ENCODE measurements at places on chromosomes 13 and 19. TPM values are rescaled to one million over a fixed set of nuclear protein-coding genes. Genes with fewer than 3 reads are reported as not detected.

DNA sequence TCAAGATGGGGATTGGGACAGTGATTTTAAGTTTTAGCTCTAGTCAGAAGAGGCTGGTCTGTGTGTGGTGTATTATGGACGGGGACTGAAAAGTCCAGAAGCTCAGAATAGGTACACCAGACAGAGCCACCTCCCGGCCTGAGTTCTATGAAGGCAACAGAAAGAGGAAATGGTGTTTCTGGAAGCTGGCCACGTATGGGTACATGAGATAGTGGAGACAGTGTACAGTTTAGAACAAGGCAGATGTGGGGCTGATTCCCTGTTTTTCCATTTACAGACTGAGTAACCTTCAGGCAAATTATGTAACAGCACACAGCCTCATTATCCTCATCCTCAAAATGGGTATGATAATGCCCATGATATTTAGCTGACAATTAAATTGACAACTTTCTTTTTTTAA, 1.3 kb downstream of the ZNF175 start:
- DNase-seq = no peak

- no peak for DNase-seq
Observed at GRCh38 chr19:18863843-18864362, 32.1 kb downstream of the CERS1 start.

DNA sequence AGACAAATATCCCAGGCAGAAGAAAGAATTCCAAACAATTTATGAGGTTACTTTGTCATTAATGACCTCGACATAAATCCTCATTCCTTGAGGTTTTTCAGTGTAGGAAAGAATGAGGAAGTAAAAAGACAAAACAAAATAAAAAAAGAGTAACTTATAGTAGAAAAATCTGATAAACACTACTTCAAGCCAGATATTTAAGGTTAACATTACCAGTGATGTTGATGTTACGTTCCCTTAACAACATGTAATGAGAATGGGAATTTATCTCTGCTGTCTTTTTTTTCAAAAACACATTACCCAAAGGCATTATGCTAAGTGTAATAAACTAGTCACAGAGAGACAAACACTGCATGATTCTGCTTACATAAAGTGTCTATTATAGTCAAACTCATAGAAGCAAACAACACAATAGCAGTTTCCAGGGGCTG, 935.1 kb downstream of the SLITRK1 start:
- no peak for DNase-seq

- DNase-seq = peak; percentile 22
Observed at GRCh38 chr19:58181902-58182576, 822 bp upstream of the ZNF274 start.

- DNase-seq = no peak
Observed at GRCh38 chr13:32538143-32538620, 413 bp downstream of the N4BP2L2 start.

- DNase-seq = no peak
Observed at GRCh38 chr19:49546825-49547565, 19.2 kb downstream of the RCN3 start.

DNA sequence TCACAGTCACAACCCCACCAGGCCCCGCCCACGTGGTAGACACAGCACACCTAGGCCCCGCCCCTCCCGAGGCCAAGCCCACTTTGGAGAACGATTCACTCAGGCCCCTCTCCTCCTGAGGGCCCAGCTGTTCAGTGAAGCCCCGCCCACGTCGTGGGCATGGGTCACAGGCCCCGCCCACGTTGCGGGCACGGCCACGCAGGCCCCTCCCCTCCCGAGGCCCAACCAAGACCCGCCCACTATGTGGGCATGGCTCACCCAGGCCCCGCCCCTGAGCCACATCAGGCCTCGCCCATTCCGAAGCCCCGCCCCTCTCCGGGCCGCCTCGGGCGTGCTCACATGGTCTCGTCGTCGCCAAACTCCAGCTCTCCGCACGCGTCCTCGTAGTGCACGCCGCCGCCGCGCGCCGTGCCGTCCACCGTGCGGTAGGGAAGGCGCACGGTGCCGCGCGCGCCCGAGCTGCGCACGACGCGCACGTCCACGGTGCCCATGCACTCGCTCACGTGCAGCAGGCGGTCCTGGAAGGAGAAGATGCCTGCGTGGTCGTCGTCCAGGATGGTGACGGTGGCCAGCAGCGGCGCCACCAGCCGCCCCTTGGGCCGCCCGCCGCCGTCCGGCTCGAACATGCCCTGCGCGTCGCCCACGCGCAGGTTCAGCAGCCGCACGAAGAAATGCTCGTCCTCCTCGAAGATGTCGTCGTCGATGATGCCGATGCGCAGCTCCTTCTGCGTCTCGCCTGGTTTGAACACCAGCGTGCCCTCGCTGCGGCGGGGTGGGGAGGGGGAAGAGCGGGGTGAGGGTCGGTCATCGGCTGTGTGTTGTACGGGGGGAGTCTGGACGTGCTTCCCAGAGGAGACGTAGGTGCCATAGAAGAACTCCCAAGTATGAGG, 24.0 kb downstream of the SLC8A2 start:
- DNase-seq = no peak

DNA sequence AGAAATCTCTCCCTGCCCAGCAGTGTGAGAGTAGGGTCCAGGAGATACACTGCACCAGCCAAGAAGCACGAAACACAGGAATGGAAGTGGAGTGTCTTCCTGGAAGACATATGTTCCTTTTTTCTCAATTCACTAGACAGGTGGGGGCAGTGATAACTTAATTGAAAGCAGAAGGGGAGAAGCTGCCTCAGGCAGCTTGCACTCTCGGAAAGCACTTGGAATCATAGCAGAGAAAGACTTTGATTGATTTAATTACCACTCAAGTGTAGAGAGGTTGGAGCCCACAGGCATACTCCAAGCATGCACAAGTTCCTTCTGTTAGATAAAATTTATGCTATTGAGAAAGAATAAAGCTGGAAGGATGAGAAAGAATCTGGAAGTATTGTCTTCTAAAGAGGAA, 249.4 kb downstream of the SLITRK6 start:
- no peak for DNase-seq

- no peak for DNase-seq
Observed at GRCh38 chr19:15443838-15444237, 5.9 kb downstream of the WIZ start.

DNA sequence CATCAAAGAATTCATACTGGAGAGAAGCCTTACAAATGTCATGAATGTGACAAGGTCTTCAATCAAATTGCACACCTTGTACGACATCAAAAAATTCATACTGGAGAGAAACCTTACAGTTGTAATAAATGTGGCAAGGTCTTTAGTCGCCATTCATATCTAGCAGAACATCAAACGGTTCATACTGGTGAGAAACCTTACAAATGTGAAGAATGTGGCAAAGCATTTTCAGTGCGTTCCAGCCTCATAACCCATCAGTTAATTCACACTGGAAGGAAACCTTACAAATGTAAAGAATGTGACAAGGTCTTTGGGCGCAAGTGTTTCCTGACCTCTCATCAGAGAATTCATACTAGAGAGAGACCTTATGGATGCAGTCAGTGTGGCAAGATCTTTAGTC, 13.2 kb upstream of the ZNF534 start:
- DNase-seq = no peak

GRCh38 chr13:36998624-36999041, 507 bp downstream of the ALG5 start:
- DNase-seq = peak; percentile 23

DNA sequence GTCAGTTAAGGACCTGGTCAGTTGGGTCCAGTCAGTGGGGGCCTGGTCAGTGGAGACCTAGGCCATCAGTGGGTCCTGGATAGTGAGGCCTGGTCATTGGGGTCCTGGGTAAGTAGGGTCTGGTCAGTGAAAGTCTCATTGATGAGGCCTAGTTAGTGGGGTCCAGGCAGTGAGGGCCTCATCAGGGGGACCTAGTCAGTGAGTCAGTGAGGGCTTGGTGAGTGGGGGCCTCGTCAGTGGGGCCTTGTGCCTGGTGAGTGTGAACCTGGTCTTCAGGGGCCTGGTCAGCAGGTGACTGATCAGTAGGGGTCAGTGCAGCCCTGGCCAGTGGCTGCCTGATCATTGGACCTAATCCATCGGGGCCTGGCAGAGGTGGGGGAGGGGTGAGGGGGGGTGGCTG, 42.6 kb upstream of the TPM4 start:
- DNase-seq = no peak

- DNase-seq = no peak
Observed at GRCh38 chr13:75372517-75372916, 109.5 kb downstream of the TBC1D4 start.

DNA sequence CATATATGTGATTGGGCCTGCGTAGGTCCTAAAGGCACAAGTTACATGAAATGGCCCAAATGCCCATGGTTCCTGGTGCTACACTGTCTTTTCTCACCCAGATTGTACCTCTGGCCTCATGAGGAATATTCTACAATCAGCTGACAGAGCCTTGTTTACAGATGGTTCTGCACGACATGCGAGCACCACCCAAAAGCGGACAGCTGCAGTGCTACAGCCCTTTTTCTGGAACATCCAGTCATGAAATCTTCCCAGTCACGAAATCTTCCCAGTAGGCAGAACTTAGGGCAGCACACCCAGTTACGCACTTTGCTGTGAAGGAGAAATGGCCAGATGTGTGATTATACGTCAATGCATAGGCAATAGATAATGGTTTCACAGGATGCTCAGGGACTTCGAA, 7.7 kb upstream of the ELF1 start:
- no peak for DNase-seq

GRCh38 chr19:41709951-41710645, 1.7 kb downstream of the CEACAM5 start:
- peak; percentile 7 for DNase-seq

GRCh38 chr13:92901739-92902138, 324.9 kb upstream of the GPC6 start:
- no peak for DNase-seq

GRCh38 chr13:80116107-80116506, 224.8 kb downstream of the SPRY2 start:
- DNase-seq = no peak

- no peak for DNase-seq
Observed at GRCh38 chr19:18521692-18522123, at the start of gene ELL. ELL (minus strand) TSS chr19:18522070; CDS start chr19:18522055, 15 bp downstream.

Gene IGFL3
- not detected for total RNA-seq

Gene ATP4A
- total RNA-seq = not detected

Gene FXYD7
- total RNA-seq = 3.0 TPM

Gene ANO8
- total RNA-seq = 2.1 TPM

Gene ZNF776
- 29.9 TPM for total RNA-seq

Gene NCCRP1
- total RNA-seq = not detected

Data from activated B cell treated with CpG ODN at 0.5 μM for 24 hours (primary cell).